ENCODE measurements at places on chromosomes 6 and 20.

- no peak for DNase-seq
- H3K4me3 ChIP-seq: no peak overlapping the region
- no peaks in the 10 kb centered on the region for H3K27me3 ChIP-seq
These were observed 210.9 kb downstream of the SLC24A3 start for GRCh38 chr20:19423097-19423899.

- H3K27me3 ChIP-seq: no peaks in the 10 kb centered on the region
- peak; percentile 52 for DNase-seq
- peak overlapping the region; percentile 85 for H3K4me3 ChIP-seq
- H3K4me1 ChIP-seq: peaks cover 7% of the 10 kb centered on the region
These were observed 48.0 kb downstream of the OR2B2 start for GRCh38 chr6:27863962-27864905.

DNA sequence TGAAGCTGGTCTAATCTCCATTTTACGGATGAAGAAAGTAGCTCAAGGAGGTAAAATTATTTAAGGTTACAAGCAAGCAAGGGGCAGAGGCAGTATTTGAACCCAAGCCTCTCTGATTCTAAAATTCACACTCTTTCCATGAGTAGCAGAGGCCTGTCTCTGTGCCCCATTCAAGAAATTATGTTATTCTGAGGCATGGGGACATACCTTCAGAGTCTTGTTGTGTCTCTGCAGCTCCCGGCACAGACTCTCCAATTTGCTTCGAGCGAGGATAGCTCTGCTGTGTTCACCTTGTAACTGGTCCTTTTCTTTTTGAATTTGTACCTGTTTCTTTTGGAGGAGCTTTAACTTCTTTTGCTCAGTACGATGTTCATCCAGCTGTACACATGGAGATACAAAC is 21.5 kb downstream of the TXLNB start:
- H3K27me3 ChIP-seq: no peaks in the 10 kb centered on the region
- no peak overlapping the region for H3K4me3 ChIP-seq
- no peak overlapping the region for H3K27ac ChIP-seq
- no peaks in the 10 kb centered on the region for H3K36me3 ChIP-seq
- DNase-seq: no peak

- no peaks in the 10 kb centered on the region for H3K36me3 ChIP-seq
- no peaks in the 10 kb centered on the region for H3K27me3 ChIP-seq
- DNase-seq: no peak
- H3K4me1 ChIP-seq: peaks cover 3% of the 10 kb centered on the region
- H3K27ac ChIP-seq: no peak overlapping the region
These were observed 57.6 kb upstream of the FRMD1 start for GRCh38 chr6:168136622-168137021.

- H3K4me3 ChIP-seq: no peak overlapping the region
- no peak for DNase-seq
- H3K4me1 ChIP-seq: no peaks in the 10 kb centered on the region
- H3K36me3 ChIP-seq: no peaks in the 10 kb centered on the region
- H3K27me3 ChIP-seq: no peaks in the 10 kb centered on the region
These were observed 11.6 kb downstream of the JAG1 start for GRCh38 chr20:10662151-10662550.

DNA sequence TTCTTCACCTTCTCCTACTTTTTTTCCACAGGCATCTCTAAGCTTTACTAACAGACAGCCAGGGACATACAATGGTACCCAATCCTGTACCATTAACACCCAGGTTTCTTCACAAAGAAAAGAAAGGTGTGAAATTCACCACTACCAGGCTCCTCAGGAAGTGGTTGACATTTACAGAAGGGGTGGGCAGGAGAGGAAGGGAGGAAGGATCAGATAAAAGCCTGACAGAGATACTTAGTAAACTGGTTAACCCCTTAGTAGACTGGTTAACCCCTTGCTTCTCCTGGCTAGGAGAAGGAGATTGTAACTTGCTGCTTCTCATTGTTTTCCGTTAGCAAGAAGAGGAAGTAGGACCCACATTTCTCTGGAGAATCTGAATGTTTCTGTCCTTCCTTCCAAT is 7.2 kb downstream of the SAMD3 start:
- H3K4me1 ChIP-seq: no peaks in the 10 kb centered on the region
- H3K4me3 ChIP-seq: no peak overlapping the region
- no peaks in the 10 kb centered on the region for H3K36me3 ChIP-seq
- DNase-seq: no peak

- no peak overlapping the region for H3K4me3 ChIP-seq
- H3K4me1 ChIP-seq: no peaks in the 10 kb centered on the region
- H3K36me3 ChIP-seq: no peaks in the 10 kb centered on the region
- DNase-seq: no peak
These were observed 29.6 kb downstream of the PMEPA1 start for GRCh38 chr20:57680131-57680716.

GRCh38 chr6:28251661-28252008 is 434 bp downstream of the ZKSCAN4 start:
- peaks cover 18% of the 10 kb centered on the region for H3K4me1 ChIP-seq
- no peaks in the 10 kb centered on the region for H3K36me3 ChIP-seq
- peak overlapping the region; percentile 98 for H3K4me3 ChIP-seq

GRCh38 chr6:93523365-93523764 is 104.0 kb upstream of the EPHA7 start:
- H3K27me3 ChIP-seq: no peaks in the 10 kb centered on the region
- no peak overlapping the region for H3K4me3 ChIP-seq
- H3K27ac ChIP-seq: no peak overlapping the region
- no peaks in the 10 kb centered on the region for H3K36me3 ChIP-seq

DNA sequence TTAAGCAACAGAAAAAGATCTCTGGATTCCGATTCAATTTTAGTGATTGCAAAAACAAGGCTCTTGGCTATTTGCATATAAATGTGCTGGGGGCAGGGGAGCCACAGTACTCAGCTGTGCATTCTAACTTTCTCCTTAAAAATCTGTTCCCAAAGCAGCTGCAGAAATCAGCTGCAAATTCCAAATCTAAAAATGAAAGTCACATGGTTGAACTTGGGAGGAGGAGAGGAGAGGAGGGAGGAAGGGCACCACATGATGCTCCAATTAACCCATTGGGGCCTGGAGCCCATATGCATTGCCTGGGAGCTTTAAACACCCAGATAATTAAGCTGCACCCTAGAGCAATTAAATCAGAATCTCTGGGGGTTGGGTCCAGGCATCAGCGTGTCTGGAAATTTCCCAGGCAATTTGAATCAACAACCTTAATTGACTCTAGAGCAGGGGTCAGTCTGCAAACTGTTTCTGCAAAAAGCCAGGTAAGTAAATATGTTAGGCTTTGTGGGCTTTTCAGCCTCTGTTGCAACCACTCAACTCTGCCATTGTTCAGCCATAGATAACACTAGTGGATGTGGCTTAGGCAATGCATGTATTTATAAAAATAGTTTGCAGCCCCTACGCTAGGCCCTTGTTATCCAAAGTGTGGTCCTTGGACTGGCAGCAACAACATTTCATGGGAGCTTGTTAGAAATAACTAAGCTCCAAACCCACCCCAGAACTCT is 508.1 kb downstream of the KIF16B start:
- no peak for DNase-seq
- no peaks in the 10 kb centered on the region for H3K27me3 ChIP-seq
- H3K36me3 ChIP-seq: no peaks in the 10 kb centered on the region
- H3K27ac ChIP-seq: no peak overlapping the region

DNA sequence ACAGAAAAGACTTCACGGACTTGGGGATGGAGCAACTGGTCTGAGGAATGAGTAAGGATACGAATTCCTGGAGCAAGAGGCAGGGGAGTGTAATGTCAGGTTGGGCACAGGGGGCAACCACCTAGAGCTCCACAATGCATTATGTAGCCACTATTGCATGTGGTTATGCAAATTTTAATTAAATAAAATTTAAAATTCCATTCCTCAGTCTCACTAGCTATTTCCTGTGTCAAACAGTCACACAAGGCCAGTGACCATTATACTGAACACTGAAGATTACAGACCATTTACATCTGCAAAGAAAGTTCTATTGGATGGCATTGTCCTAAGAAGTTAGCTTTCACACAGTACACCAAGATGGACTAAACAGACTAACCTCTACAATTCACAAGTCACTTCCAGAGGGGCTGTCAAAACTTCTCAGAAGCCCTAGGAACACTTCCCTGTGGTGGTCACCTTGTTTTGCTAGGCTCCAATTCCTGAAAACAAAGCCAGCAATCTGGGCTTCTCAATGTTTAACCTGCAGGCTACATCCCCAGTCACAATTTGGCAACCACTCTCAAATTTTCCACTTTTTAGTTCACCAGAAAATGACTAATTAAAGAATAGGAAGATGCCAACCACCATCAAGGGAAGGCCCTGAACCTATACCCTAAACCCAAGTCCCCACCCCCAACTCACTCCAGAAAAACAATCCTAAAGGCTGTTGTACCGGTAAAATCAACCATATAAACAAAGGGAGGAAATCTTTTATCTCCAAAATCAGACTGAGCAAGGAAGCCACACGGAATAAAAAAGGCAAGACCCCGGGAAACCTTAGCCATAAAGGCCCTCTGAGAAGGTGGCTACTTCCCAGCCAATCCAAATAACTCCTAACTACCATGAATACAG is 34.2 kb upstream of the C20orf203 start:
- no peak overlapping the region for H3K4me3 ChIP-seq
- peaks cover 17% of the 10 kb centered on the region for H3K36me3 ChIP-seq
- no peaks in the 10 kb centered on the region for H3K27me3 ChIP-seq
- H3K4me1 ChIP-seq: peaks cover 12% of the 10 kb centered on the region
- peak; percentile 61 for DNase-seq
- H3K27ac ChIP-seq: peak overlapping the region; percentile 46

- DNase-seq: no peak
- no peak overlapping the region for H3K4me3 ChIP-seq
- peaks cover 45% of the 10 kb centered on the region for H3K4me1 ChIP-seq
- H3K36me3 ChIP-seq: peaks cover 12% of the 10 kb centered on the region
These were observed 13.7 kb downstream of the BCL2L1 start for GRCh38 chr20:31708736-31709534.

- no peaks in the 10 kb centered on the region for H3K36me3 ChIP-seq
- peak; percentile 39 for DNase-seq
- H3K27ac ChIP-seq: no peak overlapping the region
- H3K4me1 ChIP-seq: no peaks in the 10 kb centered on the region
- no peaks in the 10 kb centered on the region for H3K27me3 ChIP-seq
- H3K4me3 ChIP-seq: no peak overlapping the region
These were observed 626.3 kb downstream of the TENT5A start for GRCh38 chr6:81126150-81126549.

- peak; percentile 14 for DNase-seq
- no peaks in the 10 kb centered on the region for H3K36me3 ChIP-seq
- H3K4me1 ChIP-seq: no peaks in the 10 kb centered on the region
- no peaks in the 10 kb centered on the region for H3K27me3 ChIP-seq
- no peak overlapping the region for H3K27ac ChIP-seq
These were observed 4.1 kb downstream of the CNBD2 start for GRCh38 chr20:35972462-35972861.

GRCh38 chr20:56925082-56925830 is 296.1 kb downstream of the TFAP2C start:
- H3K4me3 ChIP-seq: peak overlapping the region; percentile 68
- no peak overlapping the region for H3K27ac ChIP-seq
- DNase-seq: peak; percentile 54
- H3K27me3 ChIP-seq: peaks cover 84% of the 10 kb centered on the region
- no peaks in the 10 kb centered on the region for H3K36me3 ChIP-seq
- no peaks in the 10 kb centered on the region for H3K4me1 ChIP-seq

- no peak overlapping the region for H3K4me3 ChIP-seq
- H3K27ac ChIP-seq: no peak overlapping the region
- H3K36me3 ChIP-seq: no peaks in the 10 kb centered on the region
- H3K4me1 ChIP-seq: no peaks in the 10 kb centered on the region
- no peaks in the 10 kb centered on the region for H3K27me3 ChIP-seq
These were observed 5.6 kb upstream of the C6orf132 start for GRCh38 chr6:42148058-42148457.

DNA sequence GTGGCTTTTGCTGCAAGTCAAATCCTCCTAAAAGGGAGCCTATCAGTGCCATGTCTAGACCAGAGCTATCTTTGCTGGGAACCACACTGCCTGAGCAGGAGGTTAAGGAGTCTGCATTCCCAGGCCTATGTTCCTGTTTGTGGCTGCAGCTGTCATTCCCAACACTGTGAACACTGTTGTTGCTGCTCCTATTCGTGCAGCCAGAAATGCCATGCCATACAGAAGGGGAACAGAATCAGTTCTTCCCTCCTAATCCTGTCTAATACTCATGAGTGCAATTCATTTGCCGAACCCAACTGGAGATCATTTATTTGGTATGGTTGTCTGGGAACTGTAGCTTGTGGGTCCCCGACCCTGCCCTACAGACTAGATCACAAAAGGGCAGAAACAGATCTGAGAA is 406.5 kb upstream of the GJE1 start:
- no peaks in the 10 kb centered on the region for H3K27me3 ChIP-seq
- H3K27ac ChIP-seq: no peak overlapping the region
- H3K36me3 ChIP-seq: no peaks in the 10 kb centered on the region
- no peak overlapping the region for H3K4me3 ChIP-seq

- DNase-seq: no peak
- no peaks in the 10 kb centered on the region for H3K27me3 ChIP-seq
- no peak overlapping the region for H3K4me3 ChIP-seq
- no peak overlapping the region for H3K27ac ChIP-seq
- H3K36me3 ChIP-seq: no peaks in the 10 kb centered on the region
These were observed 147.5 kb downstream of the THBS2 start for GRCh38 chr6:169106176-169106575.

DNA sequence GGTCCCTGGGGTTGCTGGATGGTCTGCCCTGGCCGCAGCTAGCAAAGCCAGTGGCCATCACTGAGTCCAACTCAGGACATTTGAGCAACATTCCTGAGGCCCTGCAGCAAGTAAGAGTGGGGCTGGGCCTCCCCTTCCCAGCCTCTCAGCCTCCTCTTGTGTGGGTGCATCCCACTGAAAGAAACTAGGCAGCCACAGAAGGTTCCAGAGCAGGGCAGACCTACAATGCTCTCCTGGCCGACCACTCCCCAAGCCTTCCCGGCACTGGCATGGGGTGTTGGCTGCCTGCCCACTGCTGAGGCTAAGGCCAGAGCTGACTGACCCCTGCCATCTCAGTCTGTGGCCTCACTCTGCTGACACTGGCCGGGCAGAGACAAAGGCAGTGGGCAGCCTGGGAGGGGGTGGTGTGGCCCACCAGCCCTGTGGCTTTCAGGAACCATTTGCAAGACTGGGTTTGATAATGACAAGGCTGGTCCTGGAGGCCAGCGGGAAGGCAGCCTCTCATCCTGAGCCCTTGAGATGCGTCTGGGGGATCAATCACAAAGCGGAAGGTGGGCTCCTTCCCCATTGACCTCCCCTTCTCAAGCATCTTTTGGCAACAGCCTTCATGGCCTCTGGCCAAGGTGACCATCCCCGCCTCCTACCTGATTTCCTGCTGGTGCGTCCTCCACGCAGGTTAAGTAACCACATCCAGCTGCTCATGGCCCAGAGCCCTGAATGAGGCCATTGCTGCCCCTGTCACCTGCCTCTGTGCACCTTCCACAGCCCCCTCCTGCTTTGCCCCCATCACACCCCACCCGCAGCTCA is 9.6 kb downstream of the DLGAP4 start:
- peaks cover 12% of the 10 kb centered on the region for H3K27me3 ChIP-seq
- no peak overlapping the region for H3K27ac ChIP-seq
- no peak overlapping the region for H3K4me3 ChIP-seq
- no peaks in the 10 kb centered on the region for H3K36me3 ChIP-seq

- H3K27me3 ChIP-seq: no peaks in the 10 kb centered on the region
- no peak overlapping the region for H3K4me3 ChIP-seq
- peaks cover 56% of the 10 kb centered on the region for H3K4me1 ChIP-seq
- peak overlapping the region; percentile 82 for H3K27ac ChIP-seq
These were observed 230.3 kb downstream of the IBTK start for GRCh38 chr6:82017288-82017687.

- no peaks in the 10 kb centered on the region for H3K27me3 ChIP-seq
- no peaks in the 10 kb centered on the region for H3K36me3 ChIP-seq
- H3K4me1 ChIP-seq: peaks cover 7% of the 10 kb centered on the region
- no peak overlapping the region for H3K4me3 ChIP-seq
- H3K27ac ChIP-seq: no peak overlapping the region
- DNase-seq: no peak
These were observed 77.6 kb upstream of the RGS17 start for GRCh38 chr6:153208706-153209105.

Data from GM23248 (cell line).